ENCODE measurements at places on chromosomes 2 and 18.

GRCh38 chr2:223532161-223532560, 70.0 kb downstream of the SCG2 start:
- DNase-seq: no peak

- no peak for DNase-seq
These were observed 50.5 kb upstream of the GORASP2 start for GRCh38 chr2:170878505-170878904.

GRCh38 chr2:38723173-38723572, 28.0 kb downstream of the SRSF7 start:
- no peak for DNase-seq

DNA sequence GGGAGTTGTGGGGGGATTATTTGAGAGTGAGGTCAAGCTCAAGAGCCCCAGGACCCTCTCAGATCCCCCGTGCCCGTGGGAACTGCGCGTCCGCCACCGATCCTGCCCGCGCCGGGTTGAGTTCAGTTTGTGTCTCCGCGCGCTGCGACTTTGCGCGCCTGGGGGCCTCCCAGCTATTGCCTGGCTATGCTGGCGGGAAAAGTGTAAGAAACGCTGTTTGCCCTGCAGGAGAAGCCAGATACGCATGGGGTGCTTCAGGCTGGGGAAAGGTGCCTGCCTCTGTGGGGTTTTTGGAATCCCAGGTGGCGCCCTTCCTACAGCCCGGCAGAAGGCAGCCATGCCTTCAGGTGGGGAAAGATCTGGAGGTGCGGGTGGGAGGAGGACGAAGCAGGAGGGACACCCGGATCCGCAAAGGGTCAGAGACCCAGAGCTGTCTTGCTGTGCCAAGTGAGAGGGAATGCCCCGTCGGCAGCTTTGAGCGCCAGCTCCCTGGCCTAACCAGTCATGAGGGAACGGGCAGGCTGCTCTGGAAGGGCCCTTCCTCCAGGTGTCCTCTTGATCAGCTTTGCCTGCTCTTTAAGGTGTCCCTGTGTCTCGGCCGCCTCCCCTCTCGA, 22.5 kb downstream of the TEX44 start:
- DNase-seq: no peak
